ENCODE measurements at places on chromosomes 5 and 9.

GRCh38 chr9:34744295-34745221, 34.6 kb upstream of the CCL21 start:
- DNase-seq, result peak; percentile 44

GRCh38 chr5:180179442-180180420, 29.3 kb downstream of the RASGEF1C start:
- DNase-seq, result no peak

DNA sequence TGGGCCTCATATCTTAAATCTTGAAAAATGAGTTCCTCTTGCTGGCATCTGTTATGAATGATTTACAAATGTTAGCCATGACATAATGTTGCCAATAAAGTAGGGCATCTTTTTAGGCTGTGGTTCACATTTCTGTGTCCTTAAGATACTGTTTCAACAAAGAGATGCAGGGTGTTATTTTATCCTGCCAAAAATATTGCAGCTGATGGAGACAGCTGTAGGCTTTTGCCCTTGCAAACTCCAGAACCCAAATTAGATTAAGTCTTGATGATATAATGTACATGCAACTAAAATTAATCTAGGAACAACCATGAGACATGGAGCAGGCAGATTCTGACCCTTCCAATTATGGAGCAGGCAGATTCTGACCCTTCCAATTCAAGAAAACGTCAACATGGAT, 228.2 kb upstream of the GRIN3A start:
- no peak for DNase-seq

- DNase-seq, result no peak
These were observed 11.3 kb upstream of the SKP1 start for GRCh38 chr5:134188092-134188491.

GRCh38 chr9:89603767-89604665, 796 bp upstream of the GADD45G start:
- DNase-seq, result peak; percentile 28

GRCh38 chr9:38141746-38142591, 72.9 kb upstream of the SHB start:
- peak; percentile 65 for DNase-seq

GRCh38 chr5:18048449-18048848, 414.2 kb downstream of the TAF11L14 start:
- DNase-seq, result no peak

DNA sequence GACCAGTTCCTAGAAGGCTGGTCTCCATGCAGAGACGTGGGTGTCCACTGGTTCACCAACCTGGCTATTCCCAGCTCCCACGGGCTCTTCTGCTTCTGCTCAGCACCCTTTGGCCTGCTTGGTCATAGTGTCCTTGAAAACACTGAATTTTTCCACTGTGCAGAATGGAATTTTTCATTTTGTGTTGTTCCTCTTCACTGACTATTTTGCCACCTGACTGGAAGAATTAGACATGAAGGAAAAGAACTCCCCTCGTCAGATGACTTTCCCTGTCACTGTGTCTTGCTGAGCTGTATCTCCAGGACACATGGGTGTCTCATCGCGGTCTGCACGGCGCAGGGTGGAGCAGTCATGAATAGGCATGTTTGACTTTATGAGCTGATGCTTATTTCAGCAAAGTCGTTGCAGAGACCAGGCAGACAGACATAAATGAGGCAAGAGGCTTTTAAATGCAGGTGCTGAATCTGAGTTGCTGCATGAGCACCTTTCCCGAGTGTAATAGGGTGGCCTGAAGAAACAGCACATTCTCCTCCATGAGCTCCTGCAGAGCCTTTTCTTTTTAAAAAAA, 50.2 kb upstream of the SEMA4D start:
- DNase-seq, result no peak

GRCh38 chr5:15995341-15996052, 184.1 kb downstream of the MARCHF11 start:
- peak; percentile 10 for DNase-seq

- DNase-seq, result peak; percentile 5
These were observed 86.1 kb downstream of the CWC27 start for GRCh38 chr5:64854855-64855254.

GRCh38 chr5:111922344-111922743, 165.3 kb upstream of the NREP start:
- DNase-seq, result no peak
